A549 treated with Hydrocortisone at 1 μM for 4 hours (cell line): ENCODE measurements at places on chromosomes 12 and 14. TPM values are rescaled to one million over a fixed set of nuclear protein-coding genes. Genes with fewer than 3 reads are reported as not detected.

Gene KLHDC1
- total RNA-seq = 0.24 to 0.51 TPM (median 0.36 TPM) in 5 replicates

Gene ITFG2
- total RNA-seq = 13.3 to 16.5 TPM (median 14.6 TPM) in 5 replicates

Gene ACOT6
- total RNA-seq = not detected in 5 replicates

Gene ZNF385A
- 14.3 to 21.7 TPM (median 20.3 TPM) in 5 replicates for total RNA-seq

Gene CCDC175
- total RNA-seq = not detected in 5 replicates

Gene FNTB
- total RNA-seq = 21.5 to 26.7 TPM (median 22.7 TPM) in 5 replicates

Gene GPD1
- 0.13 to 0.38 TPM (median 0.18 TPM) in 5 replicates for total RNA-seq

Gene ALDH2
- 74.6 to 90.6 TPM (median 85.6 TPM) in 5 replicates for total RNA-seq

Gene CDC42BPB
- total RNA-seq = 62.2 to 107 TPM (median 84.3 TPM) in 5 replicates

Gene TARBP2
- total RNA-seq = 44.9 to 57.8 TPM (median 50.5 TPM) in 5 replicates

Gene FAM181A
- total RNA-seq = not detected in 5 replicates

Gene GPR137C
- total RNA-seq = 0.05 to 0.25 TPM (median 0.08 TPM) in 5 replicates

Gene CLEC6A
- total RNA-seq = not detected in 5 replicates

Gene NUP37
- total RNA-seq = 61.0 to 78.7 TPM (median 65.5 TPM) in 5 replicates

Gene GALNT6
- 2.4 to 4.3 TPM (median 3.1 TPM) in 5 replicates for total RNA-seq

Gene BATF
- total RNA-seq = 0.10 TPM in 1 of 5 replicates, not detected in the others

Gene SLC22A17
- total RNA-seq = 5.8 to 7.4 TPM (median 6.1 TPM) in 5 replicates

Gene AMIGO2
- 49.8 to 91.4 TPM (median 75.9 TPM) in 5 replicates for total RNA-seq

Gene GPR135
- total RNA-seq = 0.70 to 1.1 TPM (median 0.87 TPM) in 5 replicates

Gene GALNT9
- total RNA-seq = 3.3 to 6.5 TPM (median 4.1 TPM) in 5 replicates

Gene KRT73
- 0.06 TPM in 1 of 5 replicates, not detected in the others for total RNA-seq

Gene NR1H4
- total RNA-seq = 0.03 to 0.10 TPM (median 0.08 TPM) in 5 replicates

Gene CLEC4C
- total RNA-seq = not detected in 5 replicates

Gene SYCP3
- 0.18 TPM in 1 of 5 replicates, not detected in the others for total RNA-seq

Gene DEPDC4
- total RNA-seq = 0.28 to 1.5 TPM (median 1.2 TPM) in 5 replicates

Gene B4GALNT1
- 38.5 to 45.9 TPM (median 42.8 TPM) in 5 replicates for total RNA-seq

Gene TDRD9
- total RNA-seq = 0.16 to 0.25 TPM (median 0.21 TPM) in 5 replicates

Gene OR4E2
- total RNA-seq = not detected in 5 replicates

Gene RNASE2
- total RNA-seq = not detected in 5 replicates

Gene ITGA7
- total RNA-seq = 1.3 to 2.2 TPM (median 1.7 TPM) in 5 replicates

Gene PTCSC3
- not detected in 5 replicates for total RNA-seq

Gene KLRC4
- not detected in 5 replicates for total RNA-seq

Gene CD69
- total RNA-seq = not detected in 5 replicates

Gene EVL
- 28.4 to 31.1 TPM (median 29.7 TPM) in 5 replicates for total RNA-seq

Gene TPPP2
- not detected in 5 replicates for total RNA-seq

Gene TRPV4
- 0.06 to 0.16 TPM (median 0.13 TPM) in 5 replicates for total RNA-seq

Gene CACNA2D4
- not detected in 5 replicates for total RNA-seq
